ENCODE measurements at places on chromosomes 3 and 15.

GRCh38 chr15:68304589-68305337 lies 27.2 kb downstream of the FEM1B start:
- no peak for DNase-seq

- DNase-seq = no peak
Measured at GRCh38 chr3:68306571-68306970, 625.8 kb downstream of the TAFA4 start.

- DNase-seq = no peak
Measured at GRCh38 chr3:13883681-13884080, 3.8 kb upstream of the WNT7A start.

- no peak for DNase-seq
Measured at GRCh38 chr3:49498239-49498638, 28.2 kb downstream of the DAG1 start.

DNA sequence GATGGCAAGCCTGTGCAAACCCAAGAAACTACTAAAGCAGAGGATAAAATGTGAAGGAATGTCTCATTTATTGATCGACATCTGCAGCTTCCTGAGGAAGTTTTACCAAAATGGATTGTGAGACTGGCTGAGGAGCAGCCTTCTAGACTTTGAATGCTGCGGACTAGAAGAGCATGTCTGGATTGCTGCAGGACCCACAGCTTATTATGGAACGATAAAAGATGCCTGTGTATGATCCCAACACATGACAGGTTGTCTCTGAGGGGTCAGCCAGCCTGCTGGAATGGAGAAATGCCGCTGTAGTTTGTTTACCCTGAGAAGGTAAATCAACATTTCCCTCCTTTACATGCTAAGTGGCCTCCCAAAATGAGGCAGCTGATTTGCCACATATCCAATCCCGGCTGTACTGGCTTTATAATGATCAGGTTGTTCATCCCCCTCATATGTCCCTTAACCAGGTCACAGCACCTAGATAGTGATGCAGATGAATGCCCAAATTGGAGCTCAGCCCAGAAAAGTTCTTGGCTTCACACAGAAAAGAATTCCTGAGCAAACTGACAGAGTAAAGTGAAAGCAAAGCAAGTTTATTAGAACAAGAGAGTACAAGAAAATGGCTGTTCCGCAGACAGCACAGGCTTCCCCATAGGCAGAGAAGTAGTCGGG lies 63.9 kb downstream of the IL12A start:
- DNase-seq = no peak

DNA sequence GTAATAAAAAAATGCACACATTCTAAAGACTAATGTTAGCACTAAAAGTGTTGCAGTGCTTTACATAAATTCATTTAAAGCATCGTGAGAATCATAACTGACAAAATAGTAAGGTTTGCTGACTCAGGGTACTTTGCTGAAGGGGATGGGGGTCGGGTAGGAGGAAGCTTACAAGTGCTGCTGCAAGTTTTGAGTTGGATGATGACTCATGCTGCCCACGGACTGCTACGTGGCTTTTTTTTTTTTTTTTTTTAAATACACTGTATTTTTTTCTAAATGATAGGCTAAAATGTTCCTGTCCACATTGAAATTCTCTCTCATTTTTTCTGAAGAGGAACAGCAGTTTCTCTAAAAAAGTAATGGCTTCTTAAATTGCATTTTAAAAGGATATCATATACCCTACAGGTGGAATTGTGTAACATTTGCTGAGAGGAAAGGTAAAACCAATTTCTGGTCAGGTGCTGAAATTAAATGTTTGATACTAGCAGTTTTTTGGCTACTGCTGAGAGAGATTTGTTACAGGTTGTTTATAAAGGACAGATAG lies 2.2 kb downstream of the MAPK6 start:
- no peak for DNase-seq

DNA sequence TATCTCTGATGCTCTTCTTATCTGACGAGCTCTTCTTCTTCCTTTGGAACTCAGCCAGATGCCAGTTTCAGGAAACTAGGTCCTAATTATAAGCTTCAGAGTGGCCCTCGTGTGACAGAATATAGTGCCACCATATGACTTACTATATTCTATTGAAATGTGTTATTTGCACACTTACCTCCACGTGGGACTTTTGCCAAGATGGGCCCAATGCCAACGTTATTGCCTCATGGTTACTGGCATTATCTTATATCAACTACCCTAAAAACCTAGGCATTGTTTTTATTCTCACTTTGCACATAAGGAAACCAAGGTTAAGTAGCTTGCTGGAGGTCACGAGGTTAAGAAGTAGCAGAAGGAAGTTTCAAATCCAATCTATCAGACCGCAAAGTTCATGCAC lies 71.3 kb upstream of the SLCO3A1 start:
- DNase-seq = no peak

GRCh38 chr15:72925661-72926060 lies 126.6 kb upstream of the NEO1 start:
- no peak for DNase-seq

DNA sequence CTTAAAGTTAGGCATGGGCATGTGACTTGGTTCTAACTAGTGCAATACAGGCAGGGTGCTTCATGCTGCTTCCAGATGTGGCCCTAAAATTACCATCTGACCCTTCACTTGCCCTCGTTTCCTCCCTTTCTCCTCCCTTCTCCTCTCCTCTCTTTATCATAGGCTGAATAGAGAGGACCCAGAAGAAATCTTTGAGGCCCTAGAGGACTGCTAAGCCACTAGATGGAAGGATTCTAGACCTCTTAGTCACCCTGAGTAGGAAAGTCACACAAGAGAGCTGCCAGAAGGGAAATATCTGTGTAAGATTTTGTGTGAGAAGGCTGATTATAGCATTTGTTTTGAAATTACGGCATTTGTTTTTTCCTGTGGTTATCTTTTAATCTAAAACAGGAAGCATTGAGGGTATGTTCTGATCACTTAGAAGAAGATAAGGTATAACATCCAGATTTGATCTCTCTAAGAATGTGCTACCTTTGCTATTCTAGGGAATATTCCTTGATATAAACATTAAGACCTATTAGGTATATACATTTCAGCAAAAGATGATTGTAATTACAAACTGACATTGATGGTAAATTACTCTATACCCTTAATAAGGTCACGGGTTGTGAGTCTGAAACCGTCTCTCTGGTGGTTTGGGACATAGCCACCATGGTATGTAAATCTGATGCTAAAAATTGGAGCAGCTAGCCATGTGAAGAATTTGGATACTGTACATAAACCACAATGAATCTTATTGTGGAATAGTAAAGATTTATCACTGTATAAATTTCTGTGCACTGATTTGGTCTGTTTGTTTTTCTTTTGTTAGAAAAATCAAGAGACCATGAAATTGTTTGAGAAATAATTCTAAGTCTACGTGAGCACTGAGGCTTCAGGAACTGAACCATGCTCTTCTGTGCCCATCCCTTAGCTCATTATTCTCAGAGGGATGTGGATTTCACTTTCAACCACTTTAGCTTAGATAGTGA lies 84.1 kb downstream of the TP63 start:
- no peak for DNase-seq

DNA sequence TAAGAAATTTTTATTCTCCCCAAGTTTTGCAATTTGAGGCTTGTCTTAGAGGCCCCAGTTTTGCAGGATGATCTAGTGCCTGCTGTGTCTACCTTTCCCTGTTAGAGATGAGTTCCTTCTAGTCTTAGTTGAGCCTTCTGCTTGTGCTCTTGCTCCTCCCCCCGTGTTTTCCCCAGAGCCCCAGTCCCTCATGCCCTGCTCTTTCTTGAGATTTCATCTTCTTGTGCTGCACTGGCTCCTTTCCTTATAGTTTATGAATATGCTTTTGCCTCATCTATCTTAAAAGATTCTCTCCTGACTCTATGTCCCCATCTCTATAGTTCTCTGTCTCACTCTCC lies 4.7 kb downstream of the GAP43 start:
- DNase-seq = no peak

DNA sequence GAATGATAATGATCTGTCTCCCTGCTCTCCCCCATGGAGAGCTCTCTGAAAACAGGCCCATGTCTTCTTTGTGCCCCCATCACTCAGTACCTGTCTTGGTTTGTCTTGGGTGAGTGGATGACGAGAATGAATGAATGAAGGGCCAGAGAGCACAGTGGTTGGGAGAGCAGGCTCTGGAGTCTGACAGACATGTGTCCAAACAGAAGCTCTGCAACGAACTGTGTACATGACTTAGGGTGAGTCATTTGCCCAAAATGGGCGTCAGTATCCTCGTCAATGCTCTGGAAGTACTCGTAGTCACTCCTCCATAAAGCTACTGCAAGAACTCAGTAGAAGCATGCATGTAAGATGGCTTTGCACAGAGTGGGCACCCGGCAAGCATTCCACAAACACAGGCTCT lies 170.2 kb upstream of the TLE3 start:
- DNase-seq = no peak

Data from activated gamma-delta T cell (primary cell).